Stimulated activated CD4-positive, alpha-beta T cell treated with anti-CD3 and anti-CD28 coated beads, TNF-alpha, amount 100 ng/mL, for 24 hours (primary cell): ENCODE measurements at places on chromosomes 5 and 9.

- no peak for DNase-seq
Measured at GRCh38 chr9:123131258-123131657, 97.8 kb downstream of the GPR21 start.

DNA sequence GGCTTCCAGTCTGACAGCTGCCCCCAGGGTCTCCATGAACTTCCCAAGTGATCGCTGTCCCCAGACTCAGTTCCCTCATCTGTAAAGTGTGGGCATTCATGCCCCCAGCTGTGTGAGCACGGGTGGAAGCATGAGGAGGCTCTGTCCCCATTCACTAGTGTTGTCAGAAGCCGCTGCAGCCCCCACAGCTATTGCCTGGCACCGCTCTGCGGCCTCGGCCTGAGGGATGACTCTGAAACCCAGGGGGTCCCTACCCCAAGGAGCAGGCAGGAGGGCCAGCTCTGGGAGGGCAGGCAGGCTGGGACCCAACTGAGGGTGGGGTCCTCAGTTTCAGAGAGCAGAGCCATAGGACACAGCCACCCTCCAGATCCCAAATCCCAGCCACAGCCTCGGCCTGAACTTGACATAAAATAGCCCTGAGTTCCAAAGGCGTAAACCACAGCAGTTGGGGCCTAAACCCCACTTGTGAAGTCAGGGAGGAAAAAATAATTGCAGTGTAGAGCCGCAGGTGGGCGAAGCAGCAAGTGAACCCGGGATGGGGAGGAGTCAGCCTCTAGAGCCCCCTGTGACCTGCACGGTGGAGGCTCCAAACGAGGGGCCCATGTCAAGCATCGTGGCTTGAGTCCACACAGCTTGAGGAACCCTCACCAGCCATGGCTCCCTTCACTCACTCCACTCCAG, 66.0 kb upstream of the ADAMTS2 start:
- no peak for DNase-seq

- no peak for DNase-seq
Measured at GRCh38 chr5:135221187-135221473, 177.9 kb downstream of the MACROH2A1 start.

GRCh38 chr9:129994882-129995281, 48.1 kb downstream of the FNBP1 start:
- DNase-seq: no peak
